Activated naive CD4-positive, alpha-beta T cell (primary cell): ENCODE measurements at places on chromosomes 12 and 14.
A peak's percentile ranks its signal among the peaks of the same experiment; 100 is the strongest.

DNA sequence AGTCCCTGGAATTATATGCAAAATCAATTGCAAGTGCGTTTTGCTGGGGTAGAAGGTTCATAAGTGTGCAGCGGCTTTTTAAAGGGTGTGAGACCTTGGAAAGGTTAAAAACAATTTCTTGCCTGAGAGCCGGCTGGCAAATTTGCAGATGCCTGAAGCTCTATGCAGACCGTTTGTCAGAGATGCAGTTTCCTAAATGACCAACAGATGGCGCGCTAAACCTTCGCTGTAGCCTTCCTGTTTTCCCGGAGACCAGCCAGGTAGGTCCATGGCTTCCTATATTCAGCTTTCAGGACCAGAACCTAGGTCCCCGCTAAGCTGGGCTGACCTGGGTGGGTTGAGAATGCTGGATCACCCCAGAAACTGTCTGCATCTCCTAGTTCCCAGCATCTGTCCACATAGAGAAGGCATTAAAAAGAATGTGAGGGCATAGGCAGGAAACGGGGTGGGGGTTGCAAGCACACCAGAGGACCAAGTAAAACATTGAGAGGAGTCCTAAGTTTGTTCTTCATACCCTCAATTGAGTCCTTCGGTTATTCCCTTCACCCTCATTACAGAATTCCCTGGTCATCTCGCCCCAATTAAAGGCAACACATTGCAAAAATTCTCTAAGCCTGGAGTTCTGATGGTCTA, 5.7 kb upstream of the NOS1 start:
- no peak for DNase-seq

GRCh38 chr14:102192840-102193502, 53.3 kb downstream of the WDR20 start:
- no peak for DNase-seq

GRCh38 chr12:91896286-91897024, 249.2 kb downstream of the BTG1 start:
- DNase-seq = no peak

GRCh38 chr14:85533861-85534291, 3.9 kb downstream of the FLRT2 start:
- DNase-seq = no peak

DNA sequence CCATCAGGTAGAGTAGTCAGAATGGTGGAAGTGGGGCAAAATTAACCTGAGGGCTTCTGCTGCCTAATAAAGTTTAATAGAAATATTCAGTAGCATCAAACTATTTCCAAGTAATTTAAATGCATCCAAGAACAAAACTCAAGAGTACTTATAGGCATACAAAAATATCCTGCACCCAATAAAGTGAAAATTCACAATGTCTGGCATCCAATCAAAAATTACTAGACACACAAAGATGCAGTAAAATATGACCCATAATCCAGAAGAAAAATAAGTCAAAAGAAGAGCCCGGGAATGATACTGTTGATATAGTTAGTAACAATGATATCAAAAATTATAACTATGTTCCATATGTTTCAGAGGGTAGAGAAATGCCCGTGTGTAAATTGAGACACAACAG, 95.3 kb downstream of the TMEM117 start:
- DNase-seq = no peak

DNA sequence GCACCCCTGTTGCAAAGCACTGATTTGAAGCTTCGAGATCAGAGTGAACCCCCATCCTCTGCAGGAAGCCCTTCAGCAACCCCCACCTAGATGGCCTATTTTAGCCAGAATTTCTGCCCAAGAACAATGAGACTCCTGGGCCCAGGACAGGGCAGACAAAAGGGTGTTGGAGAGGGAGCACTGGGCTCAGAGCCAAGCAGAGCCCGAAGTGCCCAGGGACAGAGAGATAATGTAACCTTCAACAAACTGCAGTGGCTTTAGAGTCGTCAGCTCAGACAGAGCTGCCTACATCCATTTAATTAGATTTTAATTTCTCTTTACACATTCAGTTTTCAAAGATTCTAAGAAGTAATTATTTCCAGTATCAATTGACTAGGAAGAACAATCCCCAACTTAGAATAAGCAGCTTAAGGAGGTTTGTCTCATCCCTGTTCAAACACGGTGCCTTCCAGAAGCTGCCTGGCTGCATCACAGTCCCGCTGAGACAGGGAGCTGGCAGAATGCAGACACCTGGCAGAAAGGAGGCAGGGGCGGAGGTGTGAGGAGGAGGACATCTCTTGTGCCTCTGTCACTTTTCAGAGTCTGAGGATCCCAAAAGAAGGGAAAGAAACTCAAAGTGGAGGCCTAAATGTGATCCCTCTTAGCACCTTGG, 504.9 kb upstream of the CCDC196 start:
- no peak for DNase-seq

DNA sequence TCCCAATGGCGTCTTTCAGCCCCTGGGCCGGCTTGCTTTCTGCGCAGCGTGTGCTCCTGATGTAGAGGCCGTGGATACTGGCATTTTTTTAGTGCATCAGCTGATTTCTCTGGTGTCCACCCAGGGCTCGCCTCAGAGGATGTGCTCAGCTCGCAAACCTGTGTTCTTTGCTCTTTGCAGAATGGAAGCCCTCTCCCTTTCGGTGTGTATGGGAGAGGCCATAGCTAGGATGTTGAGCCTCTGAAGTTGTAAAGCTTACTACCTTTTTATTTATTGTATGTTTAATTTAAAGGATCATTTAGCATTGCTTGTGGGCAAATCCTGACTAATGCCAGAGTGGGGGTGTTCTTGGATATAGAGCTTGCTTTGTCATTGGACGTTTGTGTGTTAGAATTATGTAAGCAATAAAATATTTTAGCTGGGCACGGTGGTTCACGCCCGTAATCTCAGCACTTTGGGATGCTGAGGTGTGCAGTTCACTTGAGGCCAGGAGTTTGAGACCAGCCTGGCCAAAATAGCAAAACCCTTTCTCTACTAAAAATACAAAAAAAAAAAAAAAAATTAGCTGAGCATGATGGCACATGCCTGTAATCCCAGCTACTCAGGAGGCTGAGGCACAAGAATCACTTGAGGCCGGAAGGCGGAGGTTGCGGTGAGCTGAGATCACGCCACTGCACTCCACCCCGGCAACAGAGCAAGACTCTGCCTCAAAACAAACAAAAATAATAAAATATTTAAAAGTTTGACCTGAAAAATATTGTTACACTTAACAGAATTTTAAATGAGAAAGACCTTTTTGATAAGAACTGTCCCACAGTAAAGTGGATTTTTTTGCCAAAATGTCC, 52.6 kb upstream of the MMP17 start:
- DNase-seq = no peak

DNA sequence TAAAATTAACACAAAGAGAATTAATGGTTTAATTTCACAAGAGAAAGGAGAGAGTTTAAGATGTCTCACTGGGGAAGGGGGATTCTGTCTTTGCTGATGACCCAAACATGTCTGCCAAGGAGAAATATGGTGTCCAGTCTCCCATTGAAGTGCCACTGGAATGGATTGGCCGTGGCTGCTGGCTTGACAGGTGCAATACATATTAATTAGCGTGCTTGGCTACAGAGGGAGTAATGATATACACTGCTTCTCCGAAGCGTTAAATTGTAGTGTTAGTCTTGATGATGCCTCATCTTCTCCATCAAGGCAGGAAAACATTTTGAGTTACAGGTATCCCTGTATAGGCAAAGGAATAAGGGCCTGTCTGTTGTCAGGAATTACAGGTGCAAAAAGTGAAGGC, 393.4 kb upstream of the TMPO start:
- DNase-seq = no peak

- no peak for DNase-seq
Measured at GRCh38 chr12:25262389-25263074, 11.8 kb upstream of the KRAS start.

GRCh38 chr12:60094436-60094835, 498.6 kb downstream of the SLC16A7 start:
- no peak for DNase-seq

DNA sequence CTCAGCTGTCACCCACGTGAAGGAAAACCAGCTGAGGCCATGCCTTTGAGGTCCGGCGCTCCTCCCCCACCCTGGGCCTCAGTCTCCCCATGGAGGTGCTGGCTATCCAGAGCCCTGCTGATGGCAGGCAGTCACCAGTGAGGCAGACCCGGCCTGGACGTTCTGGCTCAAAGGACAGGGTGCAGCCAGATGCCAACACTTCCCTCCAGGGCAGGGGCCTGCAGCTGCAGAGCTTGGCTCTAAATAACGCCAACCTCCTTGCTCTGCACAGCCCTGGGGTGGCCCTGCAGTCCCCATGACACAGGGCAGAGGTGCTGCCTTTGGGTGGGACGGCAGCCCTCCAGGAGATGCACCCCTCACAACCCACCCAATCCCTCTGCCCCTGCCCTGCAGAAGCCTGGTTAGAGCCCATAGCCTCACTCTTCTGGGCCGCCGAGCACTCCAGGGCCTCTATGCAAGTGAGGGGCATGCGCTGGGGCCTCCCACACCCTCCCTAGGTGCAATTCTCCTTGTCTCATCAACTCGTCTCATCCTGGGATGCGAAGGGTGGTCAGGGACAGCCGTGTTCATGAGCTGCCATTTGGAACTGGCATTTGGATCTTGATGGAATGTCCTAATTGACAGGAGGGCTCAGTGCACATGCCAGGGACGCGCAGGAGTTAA, 30.4 kb downstream of the CCDC85C start:
- no peak for DNase-seq

GRCh38 chr14:99955826-99956455, 109.3 kb upstream of the EVL start:
- DNase-seq = no peak

DNA sequence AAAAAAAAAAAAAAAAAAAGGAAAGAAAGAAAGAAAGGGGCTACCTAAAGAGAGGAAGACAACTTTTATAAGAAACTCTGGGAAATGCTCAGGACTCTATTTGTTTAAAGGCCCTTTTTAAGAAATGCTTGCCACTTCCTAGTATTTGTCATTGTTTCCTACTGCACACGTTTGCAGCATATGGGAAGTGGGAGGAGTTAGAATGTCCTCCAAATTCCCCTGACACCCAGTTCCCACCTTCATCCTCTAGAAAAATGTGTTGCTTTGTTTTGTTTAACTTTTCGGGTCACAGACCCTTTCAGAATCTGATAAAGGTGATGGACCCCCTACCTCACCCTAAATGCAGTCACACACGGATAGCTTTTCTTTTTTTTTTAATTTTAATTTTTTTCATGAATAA, 40.8 kb downstream of the NINJ2 start:
- DNase-seq = no peak

DNA sequence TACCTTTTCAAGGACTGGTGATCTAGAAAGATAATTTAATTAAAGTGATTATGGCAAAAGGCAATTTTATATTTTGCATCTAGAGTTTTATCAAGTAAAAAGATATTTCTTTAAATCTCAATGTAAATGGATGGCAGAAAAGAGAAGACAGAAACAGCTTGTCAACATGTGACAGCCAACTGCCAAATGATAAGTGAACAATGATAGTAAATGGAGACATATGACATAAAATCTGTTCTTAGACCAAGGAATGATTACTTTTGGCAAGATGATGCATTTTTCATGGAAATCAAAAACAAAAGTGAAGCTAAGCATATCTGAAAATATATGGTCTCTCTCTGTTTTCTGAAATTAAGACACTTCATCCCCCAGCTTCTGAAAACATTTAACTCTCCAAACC, 1730.7 kb upstream of the FLRT2 start:
- no peak for DNase-seq

GRCh38 chr12:126507231-126507630, 1442.0 kb downstream of the AACS start:
- no peak for DNase-seq

DNA sequence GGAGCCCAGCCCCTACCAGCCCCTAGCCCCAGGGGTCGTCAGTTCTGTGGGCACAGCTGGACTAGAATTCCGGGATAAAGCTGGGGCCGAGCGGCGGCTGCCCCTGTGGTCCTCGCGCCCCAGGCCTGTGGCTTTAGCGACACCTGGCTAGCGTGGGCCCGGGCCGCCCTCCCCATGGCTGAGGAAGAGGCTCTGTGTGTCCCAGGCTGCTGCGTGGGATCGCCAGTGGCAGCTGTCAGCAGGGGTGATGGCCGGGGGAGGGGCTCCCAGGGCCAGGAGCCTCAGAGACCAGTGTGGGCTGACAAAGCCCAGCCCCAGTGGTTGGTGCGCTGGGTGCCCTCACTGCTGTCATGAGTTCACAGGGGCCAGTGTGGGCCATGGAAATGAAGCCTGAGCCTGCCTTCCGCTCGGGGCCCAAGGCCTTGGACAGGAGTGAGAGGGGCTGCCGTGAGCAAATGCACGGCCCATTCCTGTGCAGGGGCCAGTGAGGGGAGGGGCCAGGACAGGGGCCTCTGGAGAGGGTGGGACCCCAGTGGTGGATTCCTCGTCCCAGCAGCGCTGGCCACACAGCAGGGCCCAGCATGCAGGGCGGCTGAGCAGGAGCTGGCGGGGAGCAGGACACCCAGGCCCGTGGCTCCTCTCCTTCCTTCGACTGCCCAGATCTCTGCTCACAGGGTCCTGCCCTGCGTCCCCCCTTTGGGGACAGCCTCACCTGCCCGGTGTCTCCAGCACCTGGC, 11.4 kb downstream of the FBRSL1 start:
- DNase-seq = no peak

DNA sequence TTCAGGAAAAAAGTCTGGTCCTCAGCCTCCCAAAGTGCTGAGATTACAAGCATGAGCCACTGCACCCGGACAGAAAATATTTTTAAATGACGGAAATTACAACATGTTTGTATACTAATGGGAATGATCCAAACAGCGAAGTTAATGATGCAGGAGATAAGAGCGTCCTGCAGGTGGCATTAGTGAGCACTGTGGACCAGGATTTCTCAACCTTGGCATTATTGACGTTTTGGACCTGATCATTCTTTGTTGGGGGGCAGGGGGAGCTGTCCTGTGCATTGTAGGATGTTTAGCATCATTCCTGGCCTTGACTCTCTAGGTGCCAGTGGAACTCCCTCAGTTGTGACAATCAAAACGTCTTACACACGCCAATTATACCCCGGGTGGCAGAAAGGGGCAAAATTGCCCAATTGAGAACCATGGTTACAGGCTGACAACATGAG, 34.1 kb downstream of the SCFD1 start:
- peak; percentile 8 for DNase-seq

GRCh38 chr12:130958557-130959140, 4.9 kb downstream of the ADGRD1 start:
- no peak for DNase-seq

- no peak for DNase-seq
Measured at GRCh38 chr12:104258476-104259067, 43.0 kb downstream of the TXNRD1 start.

- no peak for DNase-seq
Measured at GRCh38 chr12:131131077-131131807, 177.5 kb downstream of the ADGRD1 start.

DNA sequence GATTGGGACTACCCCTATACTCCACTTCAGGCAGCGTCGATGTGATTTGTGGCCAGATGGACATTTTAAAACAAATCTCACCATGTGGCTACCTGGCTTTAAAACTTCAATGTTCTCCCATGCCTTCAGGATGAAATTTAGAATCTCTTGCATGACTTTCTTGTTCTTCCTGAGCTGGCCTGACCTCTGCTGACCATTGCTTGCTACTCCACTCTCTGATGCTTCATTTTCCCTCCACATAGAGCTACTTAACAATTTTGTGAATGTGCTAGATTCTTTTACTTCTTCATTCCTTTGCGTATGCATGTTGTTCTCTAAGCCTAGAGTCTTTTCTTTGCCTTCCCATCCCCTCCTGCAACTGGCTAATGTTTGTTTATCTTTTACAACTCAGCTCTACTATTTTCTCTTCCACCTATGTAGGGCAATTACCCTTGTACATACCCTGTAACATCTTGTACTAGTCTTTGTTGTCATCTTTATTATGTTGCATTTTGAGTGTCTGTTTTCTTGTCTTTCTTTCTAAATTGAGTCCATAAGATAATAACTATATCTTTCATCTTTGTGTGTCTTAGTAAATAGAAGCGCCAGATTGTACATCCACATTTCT, 41.2 kb downstream of the YLPM1 start:
- DNase-seq = no peak

- no peak for DNase-seq
Measured at GRCh38 chr12:80472236-80472635, 28.2 kb downstream of the PTPRQ start.
